Subcutaneous preadipocyte (primary cell): ENCODE measurements at places on chromosomes 11 and 22. TPM values are rescaled to one million over a fixed set of nuclear protein-coding genes. Genes with fewer than 3 reads are reported as not detected.

SYCE3 gene
- total RNA-seq, result not detected in 2 replicates

SPDYC gene
- not detected in 2 replicates for total RNA-seq

FJX1 gene
- 42.6 and 140 TPM in 2 replicates for total RNA-seq

ATP5MG gene
- total RNA-seq, result 26.6 and 31.6 TPM in 2 replicates

GLYATL1 gene
- total RNA-seq, result 0.98 and 3.3 TPM in 2 replicates

MOGAT2 gene
- not detected in 2 replicates for total RNA-seq

SCGB1D4 gene
- not detected in 2 replicates for total RNA-seq

SLC5A4 gene
- under 0.01 TPM in 1 of 2 replicates, not detected in the other for total RNA-seq

MMP27 gene
- total RNA-seq, result under 0.01 TPM in 1 of 2 replicates, not detected in the other

HEPN1 gene
- 0.20 TPM in 1 of 2 replicates, not detected in the other for total RNA-seq

NOL12 gene
- 20.2 and 27.0 TPM in 2 replicates for total RNA-seq

SLC22A6 gene
- not detected in 2 replicates for total RNA-seq

TXN2 gene
- total RNA-seq, result 18.2 and 27.6 TPM in 2 replicates

UQCR10 gene
- 54.7 and 57.0 TPM in 2 replicates for total RNA-seq

NRXN2 gene
- total RNA-seq, result 9.2 and 17.2 TPM in 2 replicates

MYBPC3 gene
- not detected in 2 replicates for total RNA-seq

C1QTNF5 gene
- total RNA-seq, result 0.39 and 0.73 TPM in 2 replicates

OR56A5 gene
- total RNA-seq, result not detected in 2 replicates

OR4A16 gene
- not detected in 2 replicates for total RNA-seq

SERHL2 gene
- 4.5 and 5.1 TPM in 2 replicates for total RNA-seq

RFPL3 gene
- not detected in 2 replicates for total RNA-seq

CABP4 gene
- total RNA-seq, result not detected in 2 replicates

PTH gene
- not detected in 2 replicates for total RNA-seq

FDXACB1 gene
- 2.6 and 4.9 TPM in 2 replicates for total RNA-seq

GPHA2 gene
- total RNA-seq, result not detected in 2 replicates
